Endothelial cell of coronary artery (primary cell): ENCODE measurements at places on chromosomes 13 and 19. TPM values are rescaled to one million over a fixed set of nuclear protein-coding genes. Genes with fewer than 3 reads are reported as not detected.

Gene ZNF560
- under 0.01 and 0.47 TPM in 2 replicates for total RNA-seq

Gene COL5A3
- 2.4 TPM in 1 of 2 replicates, not detected in the other for total RNA-seq

Gene SRRM5
- under 0.01 TPM in 1 of 2 replicates, not detected in the other for total RNA-seq

Gene POP4
- 89.0 and 111 TPM in 2 replicates for total RNA-seq

Gene RGL3
- 0.27 and 1.5 TPM in 2 replicates for total RNA-seq

Gene TJP3
- total RNA-seq: not detected in 2 replicates

Gene ICAM5
- total RNA-seq: under 0.01 and 0.56 TPM in 2 replicates

Gene ZNF470
- 3.1 and 5.5 TPM in 2 replicates for total RNA-seq

Gene ICAM3
- 13.5 and 17.4 TPM in 2 replicates for total RNA-seq

Gene POMP
- 101 and 129 TPM in 2 replicates for total RNA-seq

Gene CLDND2
- 0.18 TPM in 1 of 2 replicates, not detected in the other for total RNA-seq

Gene IZUMO4
- 0.81 and 0.85 TPM in 2 replicates for total RNA-seq

Gene GARIN5A
- 0.19 TPM in 1 of 2 replicates, not detected in the other for total RNA-seq

Gene CXCL17
- total RNA-seq: not detected in 2 replicates

Gene CPAMD8
- total RNA-seq: 0.18 and 0.19 TPM in 2 replicates

Gene SBK2
- total RNA-seq: not detected in 2 replicates

Gene CGB2
- total RNA-seq: 0.19 TPM in 1 of 2 replicates, not detected in the other

Gene ZNF416
- 3.8 TPM in 2 replicates for total RNA-seq

Gene ZNF132
- total RNA-seq: 6.2 and 6.8 TPM in 2 replicates

Gene TDRD12
- total RNA-seq: 0.09 TPM in 2 replicates

Gene ETV2
- total RNA-seq: 0.09 and 0.18 TPM in 2 replicates

Gene ZNF431
- 4.3 and 6.2 TPM in 2 replicates for total RNA-seq

Gene CEACAM3
- not detected in 2 replicates for total RNA-seq
